T-helper 17 cell (primary cell): ENCODE measurements at places on chromosomes 11 and 22. TPM values are rescaled to one million over a fixed set of nuclear protein-coding genes. Genes with fewer than 3 reads are reported as not detected.

OR52I2 gene
- not detected for total RNA-seq

C11orf52 gene
- not detected for total RNA-seq

FAM227A gene
- 0.91 TPM for total RNA-seq

KRTAP5-7 gene
- total RNA-seq = not detected

OR52E8 gene
- total RNA-seq = not detected

RAB6A gene
- 70.3 TPM for total RNA-seq

GALNT18 gene
- not detected for total RNA-seq

SPDYC gene
- total RNA-seq = 0.68 TPM

GLYAT gene
- total RNA-seq = not detected

DRICH1 gene
- 0.42 TPM for total RNA-seq

SLC29A2 gene
- total RNA-seq = 5.4 TPM

SLC22A8 gene
- not detected for total RNA-seq
